ENCODE measurements at places on chromosomes 5 and 9. TPM values are rescaled to one million over a fixed set of nuclear protein-coding genes. Genes with fewer than 3 reads are reported as not detected.

- DNase-seq: no peak
These were observed 6.3 kb upstream of the CLIC3 start for GRCh38 chr9:137002646-137003041.

DNA sequence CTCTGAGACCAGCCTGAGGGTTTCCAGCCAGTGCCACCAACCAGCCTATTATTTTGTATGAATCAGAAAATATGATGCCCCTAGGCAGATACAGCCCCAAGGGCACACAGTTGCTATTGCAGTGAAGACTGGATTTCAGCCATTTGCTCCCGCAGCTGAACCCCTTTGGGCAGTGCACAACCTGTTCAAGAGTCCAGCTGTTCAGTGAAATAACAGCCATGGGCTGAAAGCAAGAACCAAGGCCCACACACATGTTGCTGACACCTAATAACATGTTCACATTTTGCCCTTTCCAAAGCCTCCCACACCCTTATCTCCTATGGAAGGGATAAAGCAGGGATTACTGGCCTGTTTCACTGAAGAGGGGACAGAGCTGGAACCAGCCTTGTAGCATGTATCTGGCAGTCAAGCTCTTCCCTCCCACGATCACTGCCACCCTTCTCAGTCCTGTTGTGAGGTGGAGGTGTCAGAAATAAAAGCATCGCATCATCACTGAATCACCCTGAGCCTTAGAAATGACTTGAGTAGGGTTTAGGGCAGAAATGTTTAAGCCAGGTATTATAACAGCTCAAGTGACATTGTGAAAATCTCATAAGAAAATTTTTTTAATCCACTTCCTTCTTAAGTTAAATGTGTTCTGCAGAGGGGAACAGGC lies 137.1 kb upstream of the FSTL4 start:
- DNase-seq: peak; percentile 38

TMEM171 gene
- not detected for total RNA-seq

DNA sequence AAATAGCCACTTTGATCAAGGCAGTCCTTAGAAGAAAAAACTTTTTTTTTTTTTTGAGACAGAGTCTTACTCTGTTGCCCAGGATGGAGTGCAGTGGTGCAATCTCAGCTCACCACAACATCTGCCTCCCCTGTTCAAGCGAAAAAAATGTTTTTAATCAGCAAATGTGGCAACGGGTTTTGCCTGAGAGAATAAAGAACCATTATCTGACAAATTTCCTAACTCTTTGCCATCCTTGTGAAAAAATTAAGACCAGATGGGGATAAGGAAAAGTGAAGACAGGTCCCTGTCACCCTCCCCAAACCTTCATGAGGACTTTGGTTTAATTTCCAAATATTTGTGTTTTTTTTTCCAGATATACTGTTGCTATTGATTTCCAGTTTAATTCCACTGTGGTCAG lies 107.3 kb upstream of the SPOCK1 start:
- no peak for DNase-seq

DNA sequence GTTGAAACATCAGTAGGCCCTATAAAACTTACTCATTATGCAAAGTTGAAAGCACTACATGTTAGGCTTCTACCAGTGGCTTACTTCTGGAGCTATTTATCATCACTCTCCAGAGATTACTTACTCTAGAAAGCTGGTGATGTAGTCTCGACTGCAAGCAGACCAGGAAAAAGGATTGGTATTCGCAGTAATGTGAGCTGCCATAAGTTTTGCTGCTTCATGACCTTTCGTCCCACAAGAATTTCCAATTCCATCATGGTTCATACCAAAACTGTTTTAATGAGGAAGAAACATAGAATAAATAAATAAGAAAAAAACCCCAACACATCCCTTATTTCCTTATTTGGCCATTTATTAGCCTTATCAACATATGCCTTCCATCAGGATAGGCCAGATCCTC lies 181.9 kb downstream of the ADAMTS6 start:
- no peak for DNase-seq

GRCh38 chr5:91366551-91366950 lies 16.6 kb downstream of the ARRDC3 start:
- DNase-seq: no peak

PCDHB10 gene
- not detected for total RNA-seq

DNA sequence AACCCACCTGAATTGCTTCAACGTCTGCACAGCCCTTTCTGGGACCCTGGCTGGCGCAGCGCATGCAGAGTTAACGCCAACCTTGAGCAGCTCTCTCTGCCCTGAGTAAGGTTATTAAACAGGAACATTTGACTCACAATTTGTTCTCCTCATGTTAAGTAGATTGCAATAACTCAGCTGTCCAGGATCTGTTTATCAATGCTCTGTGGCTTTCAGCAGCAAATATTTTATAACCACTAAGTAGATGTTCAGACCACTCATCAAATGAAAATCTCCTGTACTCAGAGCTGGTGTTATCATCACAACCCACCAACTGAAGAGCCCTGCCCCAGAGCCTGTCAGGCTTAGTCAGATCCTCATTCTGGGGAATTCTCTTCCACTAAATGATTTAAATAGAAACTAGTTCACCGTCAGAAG lies 403.0 kb downstream of the ZNF608 start:
- no peak for DNase-seq

GRCh38 chr5:172002840-172003512 lies 3.5 kb downstream of the FBXW11 start:
- DNase-seq: peak; percentile 19

PCDHGA1 gene
- not detected for total RNA-seq

- peak; percentile 53 for DNase-seq
These were observed 19.6 kb downstream of the UGCG start for GRCh38 chr9:111916234-111916645.

PCA3 gene
- not detected for total RNA-seq

NUTM2F gene
- not detected for total RNA-seq

ROR2 gene
- 0.05 TPM for total RNA-seq

GRCh38 chr9:36793277-36793676 lies 220.6 kb downstream of the MELK start:
- DNase-seq: peak; percentile 21

ZNF618 gene
- total RNA-seq: 0.33 TPM

- DNase-seq: no peak
These were observed 1202.4 kb upstream of the SEMA6A start for GRCh38 chr5:117776977-117777376.

DNA sequence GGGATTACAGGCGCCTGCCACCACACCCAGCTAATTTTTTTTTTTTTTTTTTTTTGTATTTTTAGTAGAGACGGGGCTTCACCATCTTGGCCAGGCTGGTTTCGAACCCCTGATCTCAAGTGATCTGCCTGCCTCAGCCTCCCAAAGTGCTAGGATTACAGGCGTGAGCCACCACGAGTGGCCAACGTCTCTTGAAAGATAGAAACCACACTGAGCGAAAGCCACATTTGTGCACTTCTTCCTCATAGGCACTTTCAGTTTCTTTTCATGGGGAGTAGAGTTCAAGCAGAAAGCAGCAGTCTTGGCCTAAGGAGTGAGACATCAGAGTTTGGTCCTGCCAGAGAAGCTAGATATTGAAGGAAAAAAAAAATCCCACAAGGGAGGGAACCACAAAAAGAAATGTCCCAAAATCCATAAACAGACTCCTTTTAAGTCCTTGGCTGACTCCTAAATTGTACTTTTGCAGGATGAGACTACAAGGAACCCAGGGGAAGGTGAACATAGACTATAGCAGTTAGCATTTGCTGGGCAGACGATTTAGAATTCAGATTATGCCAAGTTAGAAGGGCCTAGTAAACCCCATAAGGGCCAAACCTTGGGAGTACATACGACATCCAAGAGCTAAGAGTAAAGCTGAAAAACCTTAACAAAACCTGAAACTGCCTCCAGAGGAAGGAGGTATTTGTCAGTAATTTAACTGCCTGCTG lies 43.9 kb upstream of the GLIPR2 start:
- DNase-seq: peak; percentile 62

- no peak for DNase-seq
These were observed 179.3 kb downstream of the HINT1 start for GRCh38 chr5:130985776-130986175.

IFNB1 gene
- total RNA-seq: 0.26 TPM

DNA sequence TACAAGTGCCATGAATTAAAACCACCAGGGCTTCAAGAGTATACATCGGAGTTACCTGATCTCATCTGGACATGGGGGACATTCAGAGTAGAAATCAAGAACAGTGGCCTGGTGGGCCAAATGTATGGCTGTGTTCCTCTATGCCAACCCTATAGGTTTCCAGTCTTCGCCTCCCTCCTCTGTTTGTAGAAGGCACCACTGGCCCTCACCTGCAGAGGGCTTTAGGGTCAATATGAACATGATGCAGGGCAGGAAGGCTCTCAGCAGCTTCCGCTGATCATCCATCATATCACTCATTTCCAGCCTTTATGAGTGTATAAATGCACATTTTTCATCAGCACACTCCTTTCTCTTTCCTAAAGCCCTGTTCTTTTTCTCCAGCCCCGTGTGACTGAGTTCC lies 555.5 kb upstream of the BRINP1 start:
- no peak for DNase-seq

ELOVL7 gene
- 0.38 TPM for total RNA-seq

GRCh38 chr9:124621371-124622328 lies 114.5 kb upstream of the NR5A1 start:
- no peak for DNase-seq

DNA sequence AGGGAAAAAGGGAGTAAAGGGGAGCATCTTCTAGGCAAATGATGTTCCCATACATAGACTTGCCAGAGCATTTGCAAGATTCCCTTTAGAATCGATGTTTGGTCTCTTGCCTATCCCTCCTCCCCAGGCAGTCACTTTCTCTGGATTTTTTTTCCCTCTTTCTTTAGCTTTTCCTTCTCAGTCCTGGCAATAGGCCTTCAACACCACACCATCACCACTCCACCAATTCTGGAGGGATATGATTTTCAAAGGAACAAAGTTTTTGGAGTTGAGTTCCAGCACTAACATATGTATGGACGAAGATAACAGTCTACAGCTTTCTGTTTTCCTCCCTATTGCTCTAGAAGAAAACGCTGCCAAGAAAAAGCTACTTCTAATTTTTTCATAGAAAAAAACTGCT lies 377.4 kb downstream of the PDE4D start:
- no peak for DNase-seq

- DNase-seq: peak; percentile 32
These were observed 90.0 kb downstream of the ARRDC3 start for GRCh38 chr5:91293131-91293530.

DNA sequence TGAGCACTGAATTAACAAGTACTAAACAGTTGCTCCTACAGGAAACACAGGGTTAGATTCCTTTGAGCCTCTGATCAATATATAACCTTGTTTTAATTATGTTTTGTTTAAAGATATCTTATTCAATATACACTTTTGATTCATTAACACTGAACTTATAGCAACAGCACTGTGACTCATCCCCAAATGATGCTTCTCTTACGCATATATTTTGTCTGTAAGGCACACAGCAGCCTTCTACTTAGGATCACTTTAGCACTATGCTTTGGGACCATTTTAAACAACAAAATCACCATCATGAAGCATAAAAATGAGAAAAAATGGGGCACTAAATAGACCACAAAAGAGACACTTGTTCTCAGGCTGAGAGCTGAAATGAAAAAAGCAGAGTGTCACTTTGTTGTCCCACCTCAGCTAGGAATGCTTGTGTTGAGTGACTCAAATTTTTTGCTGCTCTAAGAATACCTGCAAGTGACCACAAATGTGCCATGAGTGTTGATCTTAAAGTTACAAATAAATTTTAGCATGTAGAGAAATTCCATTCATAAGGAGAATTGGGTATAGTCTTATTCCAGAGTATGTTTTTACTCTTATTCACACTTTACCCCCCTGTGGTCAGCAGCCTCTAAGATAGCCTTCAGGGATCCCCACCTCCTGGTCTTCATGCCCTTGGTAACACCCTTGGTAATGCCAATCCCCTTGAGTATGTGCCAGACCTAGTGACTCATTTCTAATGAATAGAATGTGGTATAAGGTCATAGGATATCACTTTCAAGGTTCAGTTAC lies 252.7 kb upstream of the IL12B start:
- no peak for DNase-seq

- peak; percentile 2 for DNase-seq
These were observed 31.7 kb downstream of the GLT6D1 start for GRCh38 chr9:135607401-135608293.

- no peak for DNase-seq
These were observed 18.5 kb upstream of the CDC42SE2 start for GRCh38 chr5:131245312-131245711.

NMUR2 gene
- total RNA-seq: not detected

GRCh38 chr5:75265731-75266130 lies 29.1 kb upstream of the ANKRD31 start:
- DNase-seq: no peak

FBP2 gene
- total RNA-seq: not detected

GRCh38 chr9:13689925-13690324 lies 410.4 kb upstream of the MPDZ start:
- no peak for DNase-seq

DNA sequence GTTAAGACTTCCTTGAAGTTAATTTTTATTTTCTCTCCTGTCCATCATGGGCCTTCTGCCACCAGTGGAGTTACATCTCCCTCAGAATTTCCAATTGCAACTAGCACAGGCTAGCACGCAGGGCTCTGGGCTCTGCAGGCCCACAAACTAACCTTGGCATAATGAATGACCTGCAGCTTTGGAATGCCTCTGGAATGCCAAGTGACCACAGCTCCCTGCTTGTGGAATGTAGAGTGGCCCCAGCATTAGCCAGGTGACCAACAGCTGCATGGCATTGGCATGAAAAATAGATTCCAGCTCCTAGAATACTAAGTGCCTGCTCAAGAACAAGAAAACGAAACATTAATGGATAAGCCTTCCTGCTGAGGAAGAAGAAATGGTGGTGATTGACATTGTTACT lies 726.1 kb downstream of the BRINP1 start:
- no peak for DNase-seq

FGD3 gene
- 47.7 TPM for total RNA-seq

DNA sequence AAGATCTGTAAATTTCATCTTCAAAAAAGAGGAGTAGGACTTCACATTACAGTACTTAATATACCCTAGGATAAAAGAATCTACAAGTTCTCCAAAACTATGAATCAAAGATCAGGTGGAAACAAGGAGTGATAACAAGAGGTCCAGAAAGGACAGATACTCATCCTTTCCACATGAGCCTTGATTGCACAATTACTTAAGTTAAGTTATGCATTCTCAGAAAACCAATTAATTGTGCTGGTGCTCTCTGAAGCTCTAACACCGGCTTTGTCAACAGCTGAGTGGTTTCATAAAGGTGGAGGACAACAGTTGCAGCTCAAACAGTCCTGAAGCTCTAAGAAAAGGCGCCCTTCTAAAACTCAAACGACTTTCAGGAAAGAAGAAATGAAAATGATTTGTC lies 251.9 kb downstream of the BNC2 start:
- DNase-seq: no peak

- DNase-seq: peak; percentile 29
These were observed 11.5 kb upstream of the FAF2 start for GRCh38 chr5:176436656-176437055.

PTTG1 gene
- 236 TPM for total RNA-seq

- peak; percentile 67 for DNase-seq
These were observed at the start of gene TJP2 for GRCh38 chr9:69173891-69174615. Gene TJP2 (plus strand): TSS chr9:69174277. CDS start chr9:69174373, 96 bp downstream.

RNF208 gene
- total RNA-seq: 3.4 TPM

All from activated CD4-positive, alpha-beta memory T cell treated with anti-CD3 and anti-CD28 coated beads for 36 hours (primary cell).